ENCODE measurements at places on chromosomes 13 and 19. TPM values are rescaled to one million over a fixed set of nuclear protein-coding genes. Genes with fewer than 3 reads are reported as not detected.

ZNF296 gene
- total RNA-seq: not detected

NUMBL gene
- total RNA-seq: 251 TPM

ZNF808 gene
- 23.6 TPM for total RNA-seq

PRR36 gene
- 0.09 TPM for total RNA-seq

PRR12 gene
- 3.2 TPM for total RNA-seq

SPTBN4 gene
- total RNA-seq: 3.5 TPM

UBE2L5 gene
- not detected for total RNA-seq

KLK1 gene
- total RNA-seq: not detected

SYCN gene
- total RNA-seq: not detected

PRSS57 gene
- not detected for total RNA-seq
